ENCODE measurements at places on chromosomes 4 and X.

DNA sequence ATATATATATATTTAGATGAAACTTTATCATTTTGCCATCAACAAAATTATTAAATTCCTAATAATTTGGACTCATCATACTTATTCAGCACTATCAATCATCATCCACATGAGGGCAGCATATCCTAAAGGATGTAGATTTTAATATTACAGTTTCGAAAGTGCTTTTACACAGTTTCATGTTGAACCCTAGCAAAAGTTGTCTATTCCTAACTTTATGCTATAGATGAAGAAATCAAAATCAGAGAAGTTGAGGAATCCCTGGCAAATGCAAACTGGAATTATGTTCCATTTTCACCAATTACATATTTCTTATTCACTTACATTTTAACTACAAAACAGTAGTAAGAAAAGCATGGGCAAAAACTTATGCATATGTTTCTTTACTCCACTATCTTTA is 36.6 kb upstream of the UGT2A1 start:
- DNase-seq: no peak

- DNase-seq: no peak
These were observed 150.3 kb downstream of the PCDH7 start for GRCh38 chr4:30870513-30870912.

- no peak for DNase-seq
These were observed 55.4 kb downstream of the MAML3 start for GRCh38 chr4:140098455-140099160.

- DNase-seq: no peak
These were observed 31.6 kb upstream of the MSN start for GRCh38 chrX:65635822-65636221.

DNA sequence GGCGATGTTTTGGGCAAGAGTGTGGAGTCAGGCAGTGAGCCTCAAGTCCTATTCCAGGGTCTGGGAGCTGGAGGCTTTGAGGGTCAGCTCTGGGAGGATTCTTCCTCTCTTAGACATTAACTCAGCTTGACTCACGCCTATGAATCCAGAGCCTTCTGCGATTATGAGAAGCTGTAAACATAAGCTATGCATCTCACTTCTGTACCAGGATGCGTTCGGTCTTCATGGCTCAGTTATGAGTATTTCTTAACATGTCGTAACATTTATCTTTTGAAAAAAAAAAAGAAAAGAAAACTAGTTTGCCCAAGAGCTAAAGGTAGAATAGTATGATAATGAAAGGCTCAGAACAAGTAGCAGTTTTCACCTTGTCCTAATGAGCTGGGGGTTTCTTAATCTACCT is 4.6 kb downstream of the SHROOM2 start:
- DNase-seq: no peak

GRCh38 chr4:56681853-56682525 is 893 bp upstream of the HOPX start:
- DNase-seq: no peak

DNA sequence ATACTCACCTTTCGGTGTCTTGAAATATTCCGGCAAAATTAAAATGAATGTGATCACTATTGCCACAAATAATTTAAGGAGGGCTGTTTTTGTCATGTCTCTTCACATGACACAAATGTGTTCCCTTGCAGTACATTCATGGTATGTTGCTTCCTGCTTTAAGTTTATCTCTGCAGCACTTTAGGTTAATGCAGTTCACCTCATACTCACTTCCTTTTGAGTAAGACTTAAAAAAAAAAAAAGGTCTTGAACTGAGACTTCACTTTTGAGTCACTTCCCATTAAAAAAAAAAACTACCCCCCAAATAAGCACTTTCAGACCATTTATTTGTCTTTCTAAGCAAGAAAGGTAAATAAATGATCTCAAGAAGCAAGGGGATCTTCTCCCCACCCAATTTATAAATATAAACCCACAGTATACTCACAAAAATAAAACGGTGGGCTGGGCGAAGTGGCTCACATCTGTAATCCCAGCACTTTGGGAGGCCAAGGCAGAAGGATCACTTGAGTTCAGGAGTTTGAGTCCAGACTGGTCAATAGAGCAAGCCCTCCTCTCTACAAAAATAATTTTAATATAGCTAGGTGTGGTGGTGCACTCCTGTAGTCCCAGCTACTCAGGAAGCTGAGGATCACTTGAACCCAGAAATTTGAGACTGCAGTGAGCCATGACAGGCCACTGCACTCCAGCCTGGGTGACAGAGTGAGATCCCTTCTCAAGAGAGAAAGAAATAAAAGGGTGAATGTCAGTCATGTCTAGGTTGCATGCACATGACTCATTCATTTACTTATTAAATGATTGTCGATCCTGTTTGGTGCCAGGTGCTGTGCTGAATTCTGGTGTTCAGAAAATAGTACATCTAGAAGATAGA is at the start of gene TMEM156:
TMEM156 (minus strand) TSS at position 192 of the 868 bp plus-strand sequence; CDS start at position 96, 96 bp downstream.
- DNase-seq: no peak

DNA sequence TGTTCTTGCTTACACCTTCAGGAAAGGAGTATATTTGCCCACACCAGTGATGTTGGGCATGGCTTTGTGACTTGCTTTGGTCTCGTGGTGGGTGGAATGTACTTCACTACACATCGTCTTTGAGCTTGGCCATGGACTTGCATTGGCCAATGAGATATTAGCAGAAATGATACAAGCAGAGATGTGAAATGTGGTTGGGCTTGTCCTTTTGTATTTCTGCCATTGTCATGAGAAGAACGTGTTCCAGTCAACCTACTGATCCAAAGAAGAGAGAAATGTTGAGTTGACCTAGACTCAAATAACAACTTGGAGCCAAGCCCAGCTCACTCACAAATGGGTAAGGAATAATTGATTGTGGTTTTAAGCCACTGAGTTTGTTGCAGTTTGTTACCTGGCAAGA is 138.4 kb upstream of the ARX start:
- DNase-seq: no peak

GRCh38 chr4:4851081-4851480 is 8.4 kb upstream of the MSX1 start:
- peak; percentile 38 for DNase-seq

GRCh38 chr4:122053186-122053585 is 98.9 kb upstream of the BLTP1 start:
- no peak for DNase-seq

GRCh38 chrX:30504309-30504708 is 73.3 kb downstream of the TASL start:
- DNase-seq: no peak

GRCh38 chrX:83759872-83760271 is 101.1 kb upstream of the CYLC1 start:
- no peak for DNase-seq

DNA sequence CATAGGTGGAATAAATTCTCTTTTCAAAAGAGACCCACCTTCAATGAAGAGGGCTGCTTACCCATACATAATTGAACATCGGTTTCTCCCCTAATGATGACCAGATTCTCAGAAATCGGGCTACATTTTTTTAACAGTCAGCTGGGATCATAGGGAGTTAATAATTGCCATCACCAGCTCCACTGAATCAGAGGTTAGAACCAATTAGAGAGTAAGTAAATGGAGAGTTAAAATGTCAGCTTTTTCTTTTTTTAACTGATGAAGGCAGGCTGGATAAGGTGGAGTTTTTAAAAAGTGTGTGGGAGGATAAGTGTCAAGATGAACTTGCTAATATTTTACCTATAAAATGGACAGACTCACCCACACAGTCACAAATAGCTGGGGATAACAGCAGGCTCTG is 584.5 kb upstream of the NR3C2 start:
- no peak for DNase-seq
